ENCODE measurements at places on chromosomes 5 and 9. TPM values are rescaled to one million over a fixed set of nuclear protein-coding genes. Genes with fewer than 3 reads are reported as not detected.

PCDHB11 gene
- total RNA-seq: 0.79 TPM

AHRR gene
- total RNA-seq: 25.3 TPM

F2RL2 gene
- 0.11 TPM for total RNA-seq

SEMA6A gene
- total RNA-seq: 42.4 TPM

PCDHGA5 gene
- total RNA-seq: 1.8 TPM

PPP3R2 gene
- not detected for total RNA-seq

TMOD1 gene
- total RNA-seq: 2.4 TPM

DMRT3 gene
- not detected for total RNA-seq

HTR1A gene
- not detected for total RNA-seq

IFNA4 gene
- not detected for total RNA-seq

PRSS3 gene
- not detected for total RNA-seq

LHFPL2 gene
- 10.1 TPM for total RNA-seq

DND1 gene
- 1.6 TPM for total RNA-seq

EGFLAM gene
- total RNA-seq: 11.6 TPM

ADRA1B gene
- total RNA-seq: 17.4 TPM

BTNL8 gene
- 5.2 TPM for total RNA-seq

IFNA13 gene
- not detected for total RNA-seq

RCL1 gene
- total RNA-seq: 23.0 TPM

TAF11L10 gene
- not detected for total RNA-seq

ADAMTS13 gene
- 3.0 TPM for total RNA-seq

TRPM3 gene
- total RNA-seq: 1.5 TPM

CYLC2 gene
- not detected for total RNA-seq

WDR38 gene
- total RNA-seq: not detected

TAF1L gene
- total RNA-seq: 0.14 TPM

INSL6 gene
- total RNA-seq: not detected

PRDM9 gene
- not detected for total RNA-seq

RNF14 gene
- 42.5 TPM for total RNA-seq

ETF1 gene
- 55.1 TPM for total RNA-seq

HNRNPH1 gene
- 803 TPM for total RNA-seq

ANKRD55 gene
- 9.0 TPM for total RNA-seq

TRIM7 gene
- 1.2 TPM for total RNA-seq

MARCOL gene
- total RNA-seq: not detected

HAVCR2 gene
- 37.5 TPM for total RNA-seq

C8G gene
- total RNA-seq: not detected
